ENCODE measurements at places on chromosomes 7 and 10. TPM values are rescaled to one million over a fixed set of nuclear protein-coding genes. Genes with fewer than 3 reads are reported as not detected.

The CFAP58 gene
- total RNA-seq: not detected

- peaks cover 1% of the 10 kb centered on the region for H3K27me3 ChIP-seq
- no peak for DNase-seq
- no peak overlapping the region for H3K27ac ChIP-seq
- H3K36me3 ChIP-seq: no peaks in the 10 kb centered on the region
- H3K4me3 ChIP-seq: peak overlapping the region; percentile 75
These were observed 24.2 kb downstream of the PILRA start for GRCh38 chr7:100397315-100398081.

DNA sequence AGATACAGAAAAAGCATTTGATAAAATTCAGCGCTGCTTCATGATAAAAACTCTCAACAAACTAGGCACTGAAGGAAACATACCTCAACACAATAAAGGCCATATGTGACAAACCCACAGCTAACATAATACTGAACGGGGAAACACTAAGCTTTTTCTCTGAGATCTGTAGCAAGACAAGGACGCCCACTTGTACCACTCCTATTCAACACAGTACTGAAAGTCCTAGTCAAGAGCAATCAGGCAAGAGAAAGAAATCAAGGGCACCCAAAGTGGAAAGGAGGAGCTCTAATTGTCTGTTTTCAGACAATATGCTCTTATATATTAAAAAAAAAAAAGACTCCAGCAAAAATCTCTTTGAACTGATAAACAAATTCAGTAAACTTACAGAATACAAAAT lies 13.3 kb downstream of the DIP2C start:
- no peak for DNase-seq
- no peak overlapping the region for H3K4me3 ChIP-seq
- H3K27me3 ChIP-seq: no peaks in the 10 kb centered on the region
- H3K27ac ChIP-seq: no peak overlapping the region
- no peaks in the 10 kb centered on the region for H3K4me1 ChIP-seq

DNA sequence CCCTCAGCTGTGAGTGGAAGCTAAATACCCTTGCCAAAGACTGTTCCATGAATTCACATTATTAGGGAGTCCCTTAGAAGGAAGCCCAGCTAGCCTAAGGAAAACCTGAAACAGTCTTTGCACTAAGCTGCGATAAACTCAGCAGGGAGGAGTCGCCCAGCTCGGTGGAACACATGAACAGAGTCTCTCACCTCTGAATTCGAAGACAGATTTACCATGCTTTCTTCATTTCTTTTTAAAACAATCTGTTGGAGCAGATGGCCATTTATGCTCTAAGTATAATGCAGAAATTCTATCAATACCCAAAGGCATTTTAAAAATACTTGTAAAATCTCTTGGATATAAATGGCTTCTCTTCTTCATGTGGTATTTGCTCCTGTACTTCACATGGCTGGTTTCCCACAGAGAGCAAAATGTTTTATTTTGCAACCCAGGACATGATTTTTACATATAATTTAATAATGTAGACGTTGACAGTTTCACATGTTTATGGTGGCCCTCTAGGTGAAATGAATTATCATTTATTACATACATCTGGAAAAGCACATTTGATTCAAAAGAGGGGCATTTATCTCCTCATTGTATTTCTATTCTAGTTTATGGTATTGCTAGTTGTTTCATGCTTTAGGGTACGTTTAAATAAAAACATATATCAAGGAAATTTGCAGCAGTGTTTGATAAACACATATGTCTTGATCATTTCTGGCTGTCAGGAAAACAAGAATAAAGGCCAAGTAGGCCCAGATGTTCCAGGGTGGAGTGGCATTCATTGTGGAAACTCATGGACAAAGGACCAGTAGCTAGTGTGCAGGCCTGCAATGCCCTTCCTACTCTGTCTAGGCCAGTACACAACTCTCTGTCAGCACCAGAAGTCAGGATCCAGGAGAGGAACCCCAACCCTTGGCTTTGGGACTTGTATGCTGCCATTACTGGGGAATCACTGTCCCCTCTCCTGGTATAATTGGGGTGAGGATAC lies 52.2 kb downstream of the LRGUK start:
- peaks cover 2% of the 10 kb centered on the region for H3K4me1 ChIP-seq
- H3K4me3 ChIP-seq: no peak overlapping the region
- no peaks in the 10 kb centered on the region for H3K27me3 ChIP-seq
- H3K36me3 ChIP-seq: no peaks in the 10 kb centered on the region
- H3K27ac ChIP-seq: no peak overlapping the region

- H3K27ac ChIP-seq: peak overlapping the region; percentile 8
- no peaks in the 10 kb centered on the region for H3K36me3 ChIP-seq
- no peaks in the 10 kb centered on the region for H3K27me3 ChIP-seq
- no peak for DNase-seq
These were observed 17.1 kb downstream of the ZNF485 start for GRCh38 chr10:43623351-43623750.

DNA sequence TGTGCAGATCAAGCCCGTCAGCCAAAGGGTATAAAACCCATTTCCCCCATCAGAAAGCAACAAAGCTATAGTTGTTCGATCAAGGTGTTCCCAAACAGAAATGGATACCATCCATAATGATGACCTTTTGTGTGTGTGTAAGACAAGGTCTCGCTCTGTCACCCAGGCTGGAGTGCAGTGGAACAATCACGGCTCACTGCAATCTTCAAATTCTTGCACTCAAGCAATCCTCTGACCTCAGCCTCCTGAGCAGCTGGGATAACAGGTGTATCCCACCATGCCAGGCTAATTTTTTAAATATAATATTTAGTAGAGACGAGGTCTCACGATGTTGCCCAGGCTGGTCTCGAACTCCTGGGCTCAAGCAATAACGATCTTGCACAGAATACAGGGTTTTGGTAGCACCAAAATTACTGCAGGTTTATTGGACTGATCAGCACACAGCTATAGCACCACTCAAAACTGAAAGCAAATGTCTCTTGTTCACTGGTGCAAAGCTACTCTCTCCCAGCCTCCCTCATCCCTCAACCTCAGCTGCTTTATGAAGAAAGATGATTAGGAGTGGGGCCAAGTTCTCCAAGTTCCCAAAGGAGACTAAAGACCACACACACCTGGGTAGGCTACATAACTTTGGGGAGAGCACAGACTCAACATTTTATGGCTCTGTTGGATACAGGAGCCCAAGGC lies 80.5 kb downstream of the ABI1 start:
- H3K36me3 ChIP-seq: no peaks in the 10 kb centered on the region
- H3K27ac ChIP-seq: no peak overlapping the region
- no peak for DNase-seq
